ENCODE measurements at places on chromosomes 3 and 15.

- no peak for DNase-seq
Measured at GRCh38 chr3:127556565-127556964, 34.0 kb downstream of the TPRA1 start.

DNA sequence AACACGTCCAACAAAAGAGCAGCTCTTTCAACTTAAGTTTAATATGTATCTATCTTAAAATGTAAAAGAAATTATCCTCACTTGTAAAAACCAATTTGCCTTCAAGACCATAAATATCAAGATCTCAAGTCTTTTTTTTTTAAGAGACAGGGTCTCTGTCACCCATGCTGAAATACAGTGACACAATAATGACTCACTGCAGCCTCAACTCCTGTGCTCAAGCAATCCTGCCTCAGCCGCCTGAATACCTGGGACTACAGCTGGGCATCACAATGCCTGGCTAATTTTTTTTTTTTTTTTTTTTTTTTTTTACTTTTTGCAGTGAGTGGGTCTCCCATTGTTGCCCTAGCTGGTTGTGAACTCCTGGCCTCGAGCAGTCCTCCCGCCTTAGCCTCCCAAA, 26.0 kb downstream of the ACAP2 start:
- DNase-seq, result no peak

DNA sequence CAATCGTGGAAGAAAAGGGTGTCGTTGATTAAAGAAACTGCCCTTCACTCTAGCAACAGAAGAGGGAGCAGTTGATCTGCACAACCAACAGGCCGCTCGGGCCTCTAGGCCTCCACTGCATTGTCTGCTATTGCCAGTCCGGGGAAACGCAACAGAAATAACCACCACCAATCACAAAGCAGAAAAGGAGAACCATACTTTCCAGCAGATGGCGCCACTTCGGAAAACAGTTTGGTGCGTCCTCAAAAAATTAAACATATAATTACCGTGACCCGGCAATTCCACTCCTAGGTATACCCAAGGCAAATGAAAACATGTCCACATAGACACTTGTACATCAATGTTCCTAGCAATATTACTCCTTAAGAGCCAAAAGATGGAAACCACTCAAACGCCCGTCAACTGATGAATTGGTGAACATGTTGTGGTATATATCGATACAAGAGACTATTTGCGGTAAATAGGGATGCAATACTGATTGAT, 154.1 kb downstream of the TJP1 start:
- DNase-seq, result peak; percentile 83

- peak; percentile 60 for DNase-seq
Measured at GRCh38 chr3:177150970-177151627, 46.2 kb downstream of the TBL1XR1 start.

GRCh38 chr3:172692751-172693338, 18.0 kb downstream of the NCEH1 start:
- DNase-seq, result no peak

Data from AG10803 (cell line).